Mesothelial cell of epicardium (in vitro differentiated cells): ENCODE measurements at places on chromosomes 4 and X.

GRCh38 chrX:133983974-133984845 is 1.2 kb downstream of the GPC3 start:
- peak; percentile 54 for DNase-seq

- DNase-seq = no peak
Measured at GRCh38 chrX:50769389-50770063, 44.5 kb downstream of the SHROOM4 start.

DNA sequence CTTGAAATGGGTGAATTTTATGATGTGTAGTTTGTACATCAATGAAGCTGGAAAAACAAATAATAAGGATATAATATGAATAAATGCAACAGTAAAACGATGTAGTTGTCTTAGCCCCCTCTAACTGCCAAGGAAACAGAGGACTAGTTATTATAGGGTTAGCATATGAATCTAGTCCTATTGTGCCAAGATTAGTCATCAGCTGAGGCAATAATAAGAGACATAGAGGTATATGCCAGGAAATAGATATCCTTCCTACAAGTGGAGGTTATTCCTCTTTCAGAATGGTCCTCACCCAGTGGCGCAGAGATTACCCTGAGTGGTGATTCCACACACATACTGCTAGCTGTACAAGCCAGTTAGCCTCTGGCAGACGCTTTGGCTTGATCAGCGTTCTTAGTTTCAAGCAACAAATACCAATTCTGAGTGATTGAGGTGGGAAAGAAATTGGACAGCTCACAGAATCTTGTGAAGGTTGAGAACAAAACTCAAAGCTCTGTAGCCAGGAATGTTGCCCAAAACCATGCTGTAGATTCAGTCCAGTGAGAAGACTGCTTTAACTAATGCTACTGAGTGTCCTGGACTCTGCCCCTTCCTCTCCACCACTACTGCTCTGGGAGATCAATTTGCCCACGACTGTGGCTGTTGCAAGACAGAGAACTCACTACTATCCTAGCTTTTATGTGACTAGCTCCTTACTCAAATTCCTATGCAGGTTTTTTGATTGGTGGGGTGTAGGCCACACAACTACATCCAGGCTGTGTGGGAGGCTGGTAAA is 27.0 kb upstream of the ZNF280C start:
- DNase-seq = no peak

DNA sequence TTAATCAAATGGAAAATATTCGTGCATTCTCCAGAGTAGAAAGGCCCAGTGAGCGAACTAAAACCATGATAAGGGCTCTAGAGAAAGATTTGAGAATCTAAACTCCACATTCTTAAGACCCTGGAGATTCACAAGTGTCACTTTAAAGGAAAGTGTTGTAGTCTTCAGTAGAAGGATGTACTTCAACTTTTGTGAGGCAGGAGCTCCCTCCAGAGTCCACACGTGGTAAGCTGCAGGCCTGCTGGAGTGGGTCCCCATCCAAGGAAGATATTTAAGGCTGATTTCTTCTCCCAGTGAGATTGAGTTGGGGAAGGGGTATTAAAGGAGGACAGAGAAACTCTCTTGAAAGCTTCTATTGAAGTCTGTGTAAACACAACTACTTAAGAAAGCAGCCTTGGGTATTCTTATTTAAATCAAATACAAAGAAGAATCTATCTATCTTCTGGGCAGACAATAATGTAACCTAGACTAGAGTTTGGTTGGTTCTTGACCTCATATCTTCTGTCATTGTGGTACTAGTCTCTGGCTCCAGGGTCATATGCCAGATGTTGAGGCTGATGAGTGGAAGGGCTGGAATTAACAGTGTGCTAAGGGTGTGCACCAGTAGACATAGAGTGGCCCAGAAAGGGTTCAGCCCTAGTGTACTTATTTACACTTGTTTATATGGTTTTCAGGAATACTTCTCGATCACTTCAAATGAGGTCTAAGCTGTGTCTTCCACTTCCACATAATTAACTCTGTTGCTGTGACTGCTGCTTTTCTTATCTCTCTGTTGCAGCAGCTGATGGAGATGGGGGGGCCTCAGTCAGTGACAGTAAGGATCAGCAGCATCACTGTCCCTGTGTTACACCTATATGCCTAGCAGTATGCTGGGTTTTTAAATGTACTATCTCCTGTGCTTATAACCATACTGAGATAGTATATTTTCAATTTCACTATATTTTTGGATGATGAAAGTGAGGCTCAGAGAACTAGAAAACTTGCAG is 76.1 kb downstream of the HMGB2 start:
- peak; percentile 62 for DNase-seq

DNA sequence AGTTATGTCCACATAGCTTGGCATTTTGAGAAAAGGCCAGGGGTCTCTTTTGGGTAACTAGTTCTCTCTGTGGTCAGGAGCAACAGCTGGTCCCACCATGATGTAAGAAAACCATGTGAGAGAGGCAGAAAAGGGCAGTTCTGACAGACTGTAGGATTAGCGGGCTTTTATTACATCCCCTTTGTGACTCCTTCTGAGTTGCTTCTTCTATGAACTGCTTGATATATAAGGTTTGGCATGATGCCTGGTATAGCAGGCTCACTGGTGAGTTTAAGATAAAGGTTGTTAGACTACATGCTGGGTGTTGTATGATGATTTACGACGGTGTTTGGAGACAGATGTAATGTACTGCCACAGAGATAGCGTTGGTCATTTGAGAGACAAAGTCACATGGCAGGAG is 2308.1 kb upstream of the AGA start:
- DNase-seq = no peak

DNA sequence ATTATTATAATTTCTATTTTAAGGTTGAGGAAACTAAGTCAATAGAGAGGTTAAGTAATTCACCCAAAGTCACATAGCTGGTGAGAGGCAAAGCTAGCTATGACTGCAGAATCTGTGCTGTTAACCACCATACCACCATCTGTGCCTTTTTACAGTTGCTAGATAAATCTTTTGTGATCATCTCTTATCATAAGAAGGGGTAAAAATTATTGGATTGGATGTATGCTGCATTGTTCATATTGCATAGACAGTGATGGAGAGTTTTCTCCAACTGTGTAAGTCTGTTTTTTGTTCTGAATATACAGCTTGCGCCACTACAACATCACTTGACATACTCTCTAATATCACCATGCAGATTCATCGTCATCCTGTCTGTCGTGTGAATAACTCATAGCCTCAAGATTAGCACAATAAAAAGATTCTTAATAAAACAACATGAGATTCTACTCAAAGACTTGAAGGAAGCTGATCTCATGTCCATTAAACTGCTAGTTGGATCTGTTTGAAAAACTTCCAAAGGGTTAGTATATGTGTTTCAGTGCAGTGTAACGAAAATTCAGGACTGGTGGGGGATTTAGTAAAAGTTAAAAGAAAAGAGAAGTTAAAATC is 495.9 kb downstream of the SPRY1 start:
- DNase-seq = no peak

DNA sequence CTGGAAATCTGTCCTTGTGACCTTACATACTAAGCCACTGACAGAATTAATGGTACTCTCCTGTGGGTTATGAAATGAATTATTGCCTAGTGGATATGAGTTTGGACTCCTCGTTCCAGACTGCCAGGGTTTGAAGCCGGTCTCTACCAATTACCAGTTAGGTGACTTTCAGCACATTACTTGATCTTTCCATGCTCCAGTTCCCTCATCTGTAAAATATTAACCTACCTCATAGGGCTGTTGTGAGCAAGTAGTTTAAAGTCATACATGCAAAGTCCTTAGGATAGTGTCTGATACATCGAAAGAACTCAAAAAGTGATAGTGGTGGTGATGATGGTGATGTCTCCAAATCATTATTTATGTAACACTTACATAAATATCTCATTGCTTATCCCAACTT is 373.5 kb upstream of the ARX start:
- DNase-seq = no peak

DNA sequence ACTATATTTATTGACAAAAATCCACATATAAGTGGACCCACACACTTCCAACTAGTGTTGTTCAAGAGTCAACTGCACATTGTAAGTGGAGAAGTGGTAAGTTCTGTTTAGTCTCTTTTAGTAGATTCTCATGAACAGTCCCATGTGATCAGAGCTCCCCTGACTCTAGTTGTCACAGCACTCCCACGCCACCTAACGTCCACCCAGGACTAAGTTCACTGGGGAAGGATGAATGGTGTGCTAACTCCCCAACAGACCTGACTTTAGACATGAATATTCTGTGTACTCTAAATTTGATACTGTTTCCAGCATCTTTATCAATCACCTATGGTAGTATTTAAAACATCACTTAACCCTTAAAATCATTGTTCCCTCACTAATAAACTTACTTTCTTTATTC is 59.8 kb downstream of the PACRGL start:
- no peak for DNase-seq

DNA sequence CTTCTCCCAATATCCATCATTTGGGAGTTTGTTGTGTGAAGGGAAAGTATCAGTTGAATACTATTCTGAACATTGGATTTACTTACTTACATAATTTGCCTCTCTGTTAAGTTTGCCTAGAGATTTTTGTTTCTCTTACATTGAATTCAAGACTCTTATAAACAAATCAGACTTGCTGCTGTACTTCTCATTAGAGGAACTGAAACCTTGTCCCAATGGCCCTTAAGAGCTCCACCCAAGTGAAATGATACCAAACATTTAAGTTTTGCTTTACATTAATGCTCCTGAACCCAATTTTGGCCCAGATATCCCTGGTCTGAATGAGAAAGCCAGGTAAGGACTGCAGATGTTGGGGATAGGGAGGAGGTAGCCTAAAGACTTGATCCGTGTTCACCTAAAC is 32.0 kb downstream of the HAND2 start:
- no peak for DNase-seq

DNA sequence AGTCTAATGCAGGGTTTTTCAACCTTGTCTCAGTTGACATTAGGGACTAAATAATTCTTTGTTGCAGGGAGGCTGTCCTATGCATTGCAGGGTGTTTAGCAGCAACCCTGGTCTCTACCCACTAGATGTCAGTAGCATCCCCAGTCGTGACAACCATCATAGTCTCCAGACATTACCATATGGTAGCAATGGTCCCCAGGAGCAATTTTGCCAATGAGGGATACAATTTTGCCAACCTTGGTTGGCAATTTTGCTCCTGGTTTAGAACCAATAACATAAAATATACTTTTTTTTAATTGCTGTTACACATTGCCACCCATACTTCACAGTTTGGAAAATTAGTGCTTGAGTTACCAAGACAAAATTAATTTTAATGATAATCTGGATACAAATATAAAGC is 6.0 kb downstream of the EREG start:
- no peak for DNase-seq

- DNase-seq = no peak
Measured at GRCh38 chr4:126028876-126029275, 714.1 kb downstream of the FAT4 start.

DNA sequence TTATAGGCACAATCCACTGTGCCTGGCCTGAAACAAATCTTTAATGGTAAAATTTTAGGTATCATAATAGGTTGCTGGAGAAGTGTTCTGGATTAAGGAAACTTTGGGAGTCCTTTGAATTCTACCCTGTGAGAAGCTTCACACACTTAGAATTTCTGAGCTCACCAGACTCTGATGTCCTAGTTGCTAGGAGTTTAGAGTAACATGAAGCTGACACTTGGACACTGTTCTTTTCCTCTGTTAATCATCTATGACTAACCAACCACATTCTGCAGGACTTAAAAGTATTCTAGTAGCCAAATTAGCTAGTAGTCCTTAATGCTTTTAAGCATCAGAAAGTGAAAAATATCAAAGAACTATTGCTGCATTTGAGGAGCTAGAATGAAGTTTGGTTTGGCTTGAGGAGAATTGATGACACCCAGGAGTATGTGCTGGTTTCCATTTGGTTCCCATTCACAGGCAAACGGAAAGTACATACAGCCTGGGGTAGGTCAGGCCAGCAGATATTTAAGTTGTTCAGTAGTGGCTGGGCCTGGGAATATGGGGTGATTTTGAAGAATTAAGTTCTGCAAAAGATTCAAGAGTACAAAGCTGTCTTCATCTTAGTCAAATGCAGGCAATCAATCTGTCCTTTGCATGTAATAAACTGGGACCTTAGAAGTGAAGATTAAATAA is 38.8 kb upstream of the IGFBP7 start:
- DNase-seq = no peak
